T-helper 9 cell (primary cell): ENCODE measurements at places on chromosomes 2 and 18.

GRCh38 chr2:211349031-211349430 is 792.6 kb downstream of the CPS1 start:
- DNase-seq = no peak

- DNase-seq = no peak
Measured at GRCh38 chr18:23536204-23536603, 32.9 kb downstream of the RMC1 start.

- no peak for DNase-seq
Measured at GRCh38 chr2:28687640-28688385, 63.8 kb upstream of the PPP1CB start.

- no peak for DNase-seq
Measured at GRCh38 chr2:215843579-215843978, 169.8 kb downstream of the MREG start.

DNA sequence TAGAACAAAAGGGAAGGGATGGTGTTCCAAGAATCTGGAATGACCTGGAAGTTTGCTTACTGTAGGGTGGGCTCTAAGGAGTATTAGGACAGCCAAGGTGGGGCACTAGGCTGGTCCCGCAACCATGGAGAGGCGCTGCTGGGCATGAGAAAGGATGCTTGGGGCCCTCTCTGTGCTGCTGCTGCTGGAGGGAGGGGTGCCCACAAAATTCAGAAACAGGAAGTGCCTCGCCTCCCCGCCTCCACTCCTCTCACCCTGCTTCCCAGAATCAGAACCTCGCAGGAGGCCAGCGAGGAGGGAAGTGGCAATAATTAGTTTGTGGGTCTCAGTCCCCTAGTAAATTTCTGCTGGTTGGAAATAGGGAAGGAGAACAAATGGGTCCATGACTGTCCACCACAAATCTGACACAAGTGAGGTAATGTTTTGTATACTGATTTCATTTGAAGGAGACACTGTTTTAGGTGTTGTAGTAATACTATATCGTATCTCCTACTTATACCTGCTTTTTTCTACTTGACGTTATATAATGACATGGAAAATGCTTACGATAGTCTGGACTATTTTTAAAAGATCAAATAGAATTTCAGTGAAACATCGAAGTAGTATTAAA is 7.9 kb upstream of the PDCL3 start:
- peak; percentile 16 for DNase-seq
